ENCODE measurements at places on chromosomes 12 and 14.

GRCh38 chr12:6444031-6444430, 724 bp upstream of the CD27 start:
- DNase-seq = peak; percentile 51

DNA sequence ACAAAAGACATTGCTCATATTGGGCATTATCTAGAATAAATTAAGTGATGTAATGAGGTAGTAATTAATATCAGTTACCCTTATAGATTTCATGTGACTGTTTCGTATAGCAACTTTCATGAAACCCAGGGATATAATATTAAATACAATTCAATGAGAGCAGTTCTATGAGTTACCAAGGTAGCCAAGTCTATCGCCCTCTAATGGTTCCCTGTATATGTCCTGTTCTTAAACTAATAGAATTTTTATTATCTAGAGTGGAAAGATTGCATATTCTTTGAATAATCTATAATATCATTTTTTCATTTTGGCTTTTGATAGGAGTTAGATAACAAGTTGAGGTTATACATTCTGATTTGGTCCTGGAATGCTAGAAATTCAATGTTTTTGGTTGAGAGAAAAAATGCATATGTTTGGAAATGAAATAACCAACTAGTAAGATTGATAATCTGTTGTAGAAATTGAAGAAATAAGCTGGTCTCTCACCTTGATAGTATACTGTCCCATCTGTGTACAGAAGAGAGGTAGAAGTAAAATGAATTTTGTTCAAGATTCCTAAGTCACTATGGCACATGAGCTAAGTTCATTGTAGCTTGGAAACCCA, 59.7 kb downstream of the SCFD1 start:
- no peak for DNase-seq

- peak; percentile 66 for DNase-seq
Observed at GRCh38 chr14:32254952-32255679, 52.0 kb upstream of the RNU6-8 start.

GRCh38 chr12:111068290-111068689, 147.9 kb upstream of the MYL2 start:
- peak; percentile 45 for DNase-seq

GRCh38 chr14:105043641-105044040, 21.6 kb downstream of the GPR132 start:
- no peak for DNase-seq

- DNase-seq = no peak
Observed at GRCh38 chr12:102421802-102422583, 58.4 kb downstream of the IGF1 start.

- DNase-seq = no peak
Observed at GRCh38 chr14:36467332-36467731, 52.7 kb downstream of the NKX2-1 start.

- DNase-seq = peak; percentile 89
Observed at GRCh38 chr12:106753526-106753925, 21.0 kb upstream of the RIC8B start.

- no peak for DNase-seq
Observed at GRCh38 chr14:100567009-100567876, 20.0 kb downstream of the BEGAIN start.

DNA sequence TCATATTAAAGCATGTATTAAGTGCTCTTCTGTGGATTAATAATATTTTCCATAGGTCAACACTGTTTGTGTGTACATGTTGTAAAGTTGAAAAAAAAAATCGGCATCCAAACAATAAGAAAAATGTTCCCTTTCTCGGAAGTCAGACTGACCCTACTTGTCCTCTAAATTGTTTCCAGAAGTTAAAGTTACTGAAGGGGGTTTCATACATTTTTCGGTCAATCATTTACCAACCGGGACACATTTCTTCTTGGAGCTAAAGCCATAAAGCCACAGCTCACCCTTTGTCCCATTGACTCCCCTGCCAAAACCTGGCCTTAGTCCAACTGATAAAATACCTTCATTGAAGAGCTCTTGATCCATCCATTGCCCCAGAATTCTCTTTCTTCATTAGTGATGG, 230.0 kb downstream of the ANO2 start:
- no peak for DNase-seq
